Activated T-helper 2 cell treated with anti-CD3 and anti-CD28 coated beads, Interferon-gamma antibody, Interleukin-2, Interleukin-4, amounts not matched to agents 10 μg/mL and 5 μg/mL and 100 μg/mL, durations not matched to agents 14 hours and 24 hours and 36 hours (primary cell): ENCODE measurements at places on chromosomes 3 and 15. TPM values are rescaled to one million over a fixed set of nuclear protein-coding genes. Genes with fewer than 3 reads are reported as not detected.
A peak's percentile ranks its signal among the peaks of the same experiment; 100 is the strongest.

CELSR3 gene
- total RNA-seq: 16.0 and 16.5 TPM in 2 replicates

DNA sequence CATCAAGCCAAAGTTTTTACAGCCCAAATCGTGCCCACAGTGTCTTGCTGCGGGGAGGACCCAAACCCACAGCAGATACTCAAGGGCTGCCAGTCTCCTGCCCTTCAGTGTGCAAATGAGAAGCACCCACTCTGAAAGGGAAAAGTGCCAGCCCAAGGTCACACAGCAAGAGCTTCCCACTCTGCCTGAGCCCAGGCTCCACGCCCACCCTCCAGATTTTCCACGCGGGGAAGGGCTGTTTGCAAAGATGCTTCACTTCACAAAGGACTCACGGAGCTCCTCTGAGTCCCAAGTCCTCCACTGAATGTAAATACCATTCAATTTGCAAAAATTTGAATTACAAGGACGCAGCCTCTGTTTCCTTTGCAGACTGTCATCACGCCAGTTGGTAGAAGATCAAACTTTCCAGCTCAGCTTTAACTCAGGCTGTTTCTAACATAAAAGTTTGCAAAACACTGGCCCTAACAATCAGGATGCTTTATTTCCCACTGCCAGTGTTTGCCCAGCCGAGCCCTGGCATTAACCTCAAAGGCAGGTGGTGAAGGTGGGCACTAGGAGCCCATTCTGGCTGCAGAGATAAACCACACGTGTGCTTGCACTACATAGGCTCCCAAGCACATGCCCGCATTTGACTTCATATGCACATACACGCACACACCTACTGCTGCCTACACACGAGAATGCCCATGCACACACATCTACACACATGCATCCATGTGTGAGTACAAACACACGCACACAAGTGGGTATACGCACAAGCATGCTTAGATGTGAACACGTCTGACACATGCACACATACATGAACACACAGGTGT lies 7.6 kb downstream of the CACNA2D2 start:
- DNase-seq: no peak

DNA sequence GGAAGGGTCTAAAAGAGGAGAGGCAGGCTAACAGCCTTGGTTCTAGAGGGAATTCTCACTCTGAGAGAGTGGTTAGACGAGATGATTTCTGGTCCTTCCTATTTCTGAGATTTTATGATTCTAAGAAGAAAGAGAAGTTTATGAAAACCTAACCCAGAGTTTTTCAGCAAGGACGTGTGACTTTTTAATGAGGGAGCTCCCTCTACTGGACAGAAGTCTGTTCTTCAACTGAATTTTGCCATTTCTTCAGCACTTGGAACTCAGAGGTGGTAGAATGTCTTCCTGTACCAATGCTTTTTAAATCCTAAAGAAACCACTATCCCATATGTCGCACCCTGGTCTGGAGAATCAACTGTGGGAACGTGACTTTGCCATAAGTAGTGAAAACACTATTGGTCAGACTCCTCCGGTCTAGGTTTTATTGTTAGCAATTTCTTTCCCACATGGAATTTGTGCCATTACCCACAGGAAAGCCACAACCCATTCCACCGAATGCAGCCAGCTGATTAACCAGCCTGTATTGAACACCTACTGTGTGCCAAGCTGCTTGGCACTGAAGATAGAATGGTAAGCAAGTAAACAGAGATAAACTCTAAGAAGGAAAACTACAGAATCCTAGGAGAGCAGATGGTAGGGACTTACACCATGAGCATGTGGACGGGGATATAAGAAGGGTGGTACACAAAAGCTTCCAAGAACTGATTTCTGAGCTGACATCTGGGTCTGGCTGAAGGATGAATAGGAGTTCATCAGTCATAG lies 199.5 kb upstream of the LMCD1 start:
- DNase-seq: no peak

DNA sequence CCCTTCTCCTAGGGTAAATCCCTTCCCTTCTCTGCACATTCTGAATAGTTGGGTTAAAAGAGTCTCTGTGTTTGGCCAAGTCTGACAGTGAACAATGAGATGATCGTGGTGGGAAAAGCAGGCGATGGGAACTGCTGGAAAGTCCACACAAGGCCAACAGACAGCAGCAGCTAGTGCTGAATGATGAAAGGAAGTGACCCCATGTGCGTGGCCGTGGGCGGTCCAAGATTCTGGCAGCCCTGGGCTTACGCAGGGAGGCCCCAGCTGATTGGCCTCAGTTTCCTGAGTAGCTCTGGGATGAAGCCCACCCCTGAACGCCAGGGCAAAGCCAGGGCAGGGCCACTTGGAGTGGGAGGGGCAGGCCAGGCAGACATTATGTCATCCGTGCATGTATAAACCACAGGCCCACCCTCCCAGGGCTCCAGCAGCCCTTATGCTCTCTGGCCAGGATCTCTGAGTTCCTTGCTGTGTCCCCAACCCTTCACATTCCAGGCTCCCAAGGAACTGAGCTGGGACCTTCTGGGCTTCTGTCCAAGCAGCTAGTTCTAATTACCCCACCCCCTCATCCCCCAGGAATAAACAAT lies 57.8 kb downstream of the CDC25A start:
- DNase-seq: no peak

DNA sequence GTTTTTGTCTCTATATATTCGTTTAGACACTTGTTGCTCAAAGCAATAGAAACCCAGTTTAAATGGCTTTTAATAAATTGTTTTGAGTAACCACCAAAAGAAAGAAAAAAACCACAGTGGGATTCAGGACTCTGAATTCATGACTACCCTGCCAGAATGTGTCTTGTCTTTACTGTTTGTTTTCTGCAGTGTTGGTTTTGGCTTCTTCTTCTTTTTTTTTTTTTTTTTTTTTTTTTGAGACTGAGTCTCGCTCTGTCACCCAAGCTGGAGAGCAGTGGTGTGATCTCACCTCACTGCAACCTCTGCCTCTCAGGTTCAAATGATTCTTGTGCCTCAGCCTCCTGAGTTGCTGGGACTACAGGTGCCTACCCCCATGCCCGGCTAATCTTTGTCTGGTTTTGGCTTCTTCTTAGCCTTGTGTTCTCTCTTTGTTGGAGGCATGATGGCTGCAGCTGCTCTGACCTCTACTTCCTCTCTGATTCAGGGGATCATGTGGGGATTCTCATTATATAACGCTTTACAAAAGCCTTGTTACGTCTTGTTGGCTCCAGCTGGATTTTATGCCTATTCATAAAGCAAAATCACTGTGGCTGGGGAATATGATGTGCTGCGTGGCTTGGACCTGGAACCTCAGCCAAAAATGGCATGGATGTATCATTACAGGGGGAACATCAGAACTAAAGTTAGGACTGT lies 54.0 kb downstream of the PLS1 start:
- no peak for DNase-seq

DNA sequence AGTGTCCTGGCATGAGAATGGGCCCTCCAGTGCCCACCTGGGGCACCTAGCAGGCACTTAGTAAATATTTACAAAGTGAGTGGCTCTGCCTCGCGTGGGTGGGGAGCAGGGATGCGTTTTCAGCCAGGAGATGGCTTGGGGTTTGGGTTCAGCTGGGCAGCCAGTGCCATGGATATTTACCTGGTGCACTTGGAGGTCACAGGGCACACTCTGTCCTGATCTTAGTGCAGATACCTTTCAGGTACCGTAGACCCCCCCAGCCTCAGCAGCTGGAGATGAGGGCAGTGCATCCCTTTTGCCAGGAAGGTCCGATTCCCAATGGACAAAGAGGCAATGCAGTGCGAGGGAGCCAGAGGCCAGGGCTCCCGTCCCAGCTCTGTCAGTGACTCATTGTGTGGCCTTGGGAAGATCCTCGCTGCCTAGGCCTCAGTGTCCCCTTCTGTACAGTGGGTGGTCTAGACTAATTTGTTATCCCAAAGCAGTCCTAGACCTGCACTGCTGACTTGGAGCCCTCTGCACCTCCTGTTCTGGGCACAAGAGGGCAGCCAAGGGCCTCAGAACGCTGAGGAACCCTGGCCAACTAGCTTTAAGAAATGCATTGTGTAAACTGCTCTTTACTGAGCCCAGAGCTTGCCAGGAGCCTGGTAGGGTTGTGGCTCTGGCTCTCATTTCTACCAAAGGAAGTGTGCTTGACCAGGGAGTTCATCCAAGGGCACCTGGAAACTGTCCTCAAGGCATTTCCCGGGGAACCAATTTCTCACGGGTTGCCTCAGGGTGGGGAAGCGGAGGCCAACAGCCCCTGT lies 16.0 kb downstream of the HDAC11 start:
- peak; percentile 60 for DNase-seq

- DNase-seq: no peak
These were observed 22.8 kb downstream of the UBXN7 start for GRCh38 chr3:196409409-196409808.

GRCh38 chr15:100129677-100130076 lies 212.1 kb downstream of the ADAMTS17 start:
- DNase-seq: no peak
